ENCODE measurements at places on chromosomes 3 and 15.

- no peak for DNase-seq
Observed at GRCh38 chr15:67790610-67791319, 34.5 kb upstream of the SKOR1 start.

DNA sequence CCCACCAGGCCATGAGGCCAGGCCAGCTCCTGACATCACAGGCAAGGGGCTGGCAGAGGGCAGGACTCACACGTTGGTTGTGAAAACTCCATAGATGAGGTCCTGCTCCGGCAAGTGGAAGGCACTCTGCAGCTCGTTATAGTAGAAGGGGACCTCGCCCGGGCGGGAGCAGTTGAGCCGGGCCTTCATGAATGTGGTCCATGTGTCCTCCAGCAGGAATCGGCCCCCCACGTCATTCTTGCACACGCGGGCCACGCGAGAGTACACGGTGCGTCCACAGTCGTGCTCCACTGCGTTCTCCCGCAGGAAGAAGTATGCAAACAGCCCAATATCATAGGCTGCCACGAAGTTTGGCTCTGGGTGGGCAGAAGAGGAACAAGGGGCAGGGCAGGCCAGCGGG is 101.2 kb downstream of the SEMA5B start:
- no peak for DNase-seq

DNA sequence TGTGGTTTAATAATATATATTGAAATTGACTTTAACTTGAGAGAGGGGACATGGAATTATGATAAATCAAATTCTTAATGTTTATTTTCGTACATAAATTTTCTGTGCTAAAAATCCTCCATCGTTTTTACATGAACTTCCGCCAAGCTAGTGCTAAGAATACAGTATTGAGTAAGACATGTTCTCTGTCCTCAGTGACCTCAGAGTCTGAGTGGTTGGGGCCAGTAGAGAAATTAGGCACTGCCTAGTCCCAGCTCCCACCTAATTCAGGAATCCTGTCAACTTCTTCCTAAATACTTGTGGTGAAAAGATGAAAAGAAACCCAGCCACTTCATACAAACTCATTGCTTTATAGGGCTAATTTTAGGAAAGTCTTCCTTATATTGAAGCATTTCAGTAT is 110.3 kb downstream of the PPP2R3A start:
- DNase-seq, result no peak

DNA sequence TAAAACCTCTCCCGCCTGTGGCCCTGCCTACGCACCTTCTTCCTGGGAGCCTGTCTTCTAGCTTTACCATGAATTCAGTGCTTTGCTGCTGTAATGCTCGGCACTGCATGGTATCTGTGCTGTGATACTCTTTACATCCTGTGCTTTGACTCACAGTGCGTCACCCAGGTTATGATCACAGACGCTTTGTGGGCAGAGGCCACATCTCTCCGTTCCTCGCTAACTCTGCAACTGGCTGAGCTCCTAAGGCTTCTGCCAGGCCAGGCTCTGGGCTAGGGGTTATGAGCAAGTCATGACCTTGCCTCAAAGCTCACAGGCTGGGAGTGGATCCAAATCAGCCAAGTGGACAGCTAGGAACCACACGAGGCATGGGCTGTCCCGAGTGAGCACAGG is 23.2 kb downstream of the SPTBN5 start:
- DNase-seq, result no peak

GRCh38 chr3:45687828-45688193 is 1.4 kb upstream of the SACM1L start:
- no peak for DNase-seq

DNA sequence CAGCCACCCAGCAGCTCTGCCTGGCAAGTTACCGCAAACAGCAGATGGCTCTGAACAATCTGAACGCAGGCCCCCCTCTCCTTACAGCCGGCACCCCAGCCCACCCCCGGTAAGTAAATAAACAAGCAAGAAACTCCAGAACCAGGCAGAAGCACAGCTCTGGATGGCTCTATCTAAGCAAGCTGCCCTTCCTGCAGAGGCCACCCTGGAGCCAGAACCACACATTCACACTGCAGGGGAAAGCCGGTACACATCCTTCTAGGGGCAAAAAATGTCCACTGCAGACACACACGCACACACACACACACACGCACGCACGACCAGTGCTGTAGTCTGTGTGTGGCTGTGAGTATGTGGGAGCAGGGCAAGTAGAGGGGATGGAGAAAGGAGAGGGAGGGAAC is 63.9 kb downstream of the ADCY5 start:
- DNase-seq, result no peak

DNA sequence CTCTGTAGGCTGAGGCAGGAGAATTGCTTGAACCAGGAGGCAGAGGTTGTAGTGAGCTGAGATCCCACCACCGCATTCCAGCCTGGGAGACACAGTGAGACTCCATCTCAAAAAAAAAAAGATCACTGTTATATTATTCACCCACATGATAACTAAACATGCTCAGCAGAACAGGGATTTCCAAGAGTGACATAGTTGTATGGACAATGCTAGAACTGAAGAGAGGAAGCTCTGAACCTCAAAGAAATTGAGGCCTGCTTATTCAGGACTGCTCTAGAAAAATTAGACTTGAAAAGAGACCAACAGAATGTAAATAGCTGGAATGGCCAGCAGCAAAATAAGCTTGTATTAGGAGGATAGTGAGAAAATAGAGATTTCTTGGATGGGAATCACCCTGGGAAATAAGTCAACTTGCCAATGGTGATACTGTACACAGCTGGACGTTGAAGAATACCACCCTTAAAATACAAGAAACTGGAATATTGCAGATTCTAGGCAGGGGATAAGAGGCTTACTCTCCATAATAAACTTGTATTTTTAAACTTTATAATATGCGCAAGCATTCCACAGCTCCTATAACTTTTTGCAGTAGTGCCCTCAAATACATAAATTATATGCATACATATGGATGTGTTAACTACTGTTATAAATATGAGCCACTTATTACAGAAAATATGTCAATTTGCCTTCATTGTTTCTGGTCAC is 28.2 kb downstream of the PIK3CB start:
- no peak for DNase-seq

DNA sequence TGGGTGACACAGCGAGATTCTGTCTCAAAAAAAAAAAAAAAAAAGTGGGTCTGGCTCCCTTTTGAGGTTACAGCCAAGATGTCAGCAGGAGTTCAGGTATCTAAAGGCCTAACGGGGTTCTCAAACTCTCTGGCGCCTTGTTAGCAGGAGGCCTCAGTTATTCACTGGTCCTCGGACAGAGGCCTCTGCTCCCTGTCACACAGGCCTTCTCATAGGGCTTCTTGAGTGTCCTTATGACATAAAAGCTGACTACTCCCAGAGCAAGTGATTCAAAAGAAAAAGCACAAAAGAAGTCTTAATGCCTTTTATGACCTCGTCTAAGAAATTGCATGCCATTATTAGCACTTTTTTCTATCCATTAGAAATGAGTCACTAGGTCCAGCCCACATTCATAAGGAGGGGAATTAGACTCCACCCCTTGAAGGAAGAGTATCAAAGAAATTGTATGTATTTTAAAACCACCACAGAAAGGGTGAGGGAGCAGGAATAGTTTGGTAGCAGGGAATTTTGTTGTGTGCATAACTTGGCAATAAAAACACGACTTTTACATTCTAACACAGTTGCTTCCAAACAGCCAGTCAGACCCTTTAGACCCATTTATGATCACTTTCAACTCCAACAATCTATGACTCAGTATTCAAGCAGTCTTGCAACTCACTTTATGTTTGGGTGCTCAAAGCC is 90.3 kb downstream of the MEX3B start:
- no peak for DNase-seq

- no peak for DNase-seq
Observed at GRCh38 chr3:58874248-58874741, 175.5 kb downstream of the CFAP20DC start.

DNA sequence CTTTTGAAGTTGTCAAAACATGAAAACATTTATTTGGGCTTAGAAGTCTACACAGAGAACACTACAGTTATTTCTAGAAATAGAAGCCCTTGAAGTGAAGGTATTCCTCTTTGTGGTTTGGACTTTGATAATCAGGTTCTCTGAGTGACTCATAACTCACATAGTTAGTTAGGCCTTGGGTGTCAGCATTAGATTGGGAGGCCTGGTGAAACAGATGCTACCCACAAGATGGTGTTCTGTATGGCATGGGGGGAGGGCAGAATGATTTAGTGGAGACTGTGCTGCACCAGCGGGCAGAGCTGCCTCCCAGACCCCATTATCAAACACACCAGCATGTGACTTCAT is 108.9 kb upstream of the ETV5 start:
- DNase-seq, result no peak
